ENCODE measurements at places on chromosomes 2 and 18.

DNA sequence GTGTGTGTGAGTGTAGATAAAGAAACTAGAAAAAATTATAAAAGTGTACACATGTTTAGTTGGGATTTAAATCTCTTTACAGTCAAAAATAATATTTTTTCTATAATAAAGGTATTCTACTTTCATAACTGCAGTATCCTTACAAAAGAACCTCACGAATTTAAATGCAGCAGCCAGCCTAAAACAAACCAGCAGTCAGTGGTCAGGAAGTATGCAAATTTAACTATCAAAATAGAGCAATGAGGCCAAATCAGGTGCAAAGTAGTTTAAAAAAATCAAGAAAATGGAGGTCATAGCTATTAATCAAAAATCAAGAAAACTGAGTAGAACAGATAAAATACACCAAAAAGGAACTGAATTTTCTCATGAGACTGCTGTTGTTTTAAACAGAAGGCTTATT lies 407.1 kb downstream of the CDH19 start:
- no peak for DNase-seq

GRCh38 chr2:43993437-43993836 lies 2.4 kb downstream of the LRPPRC start:
- DNase-seq: no peak

DNA sequence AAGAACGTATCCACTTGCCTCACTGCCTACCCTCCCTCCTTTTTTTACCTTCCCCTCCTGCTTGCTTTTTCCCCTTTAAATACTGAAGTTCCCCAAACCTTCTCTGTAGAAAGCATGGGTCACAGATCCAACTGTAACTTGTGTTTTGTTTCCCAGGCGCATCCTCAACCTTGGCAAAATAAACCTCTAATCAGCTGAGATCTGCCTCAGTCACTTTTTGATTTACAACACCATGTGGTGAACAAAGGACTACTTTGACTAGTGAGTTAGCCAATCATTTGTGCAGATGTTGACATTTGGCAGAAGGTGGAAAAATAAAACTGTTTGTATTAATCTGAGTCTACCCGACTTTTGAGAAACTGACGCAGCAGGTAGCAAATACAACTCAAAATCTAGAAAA lies 23.3 kb upstream of the MCM6 start:
- DNase-seq: no peak

GRCh38 chr2:76170856-76171255 lies 460.1 kb upstream of the GCFC2 start:
- no peak for DNase-seq

- no peak for DNase-seq
These were observed 121.1 kb upstream of the ACAA2 start for GRCh38 chr18:49934457-49934856.

- peak; percentile 86 for DNase-seq
These were observed 13.4 kb upstream of the MAP3K2 start for GRCh38 chr2:127400897-127401756.

DNA sequence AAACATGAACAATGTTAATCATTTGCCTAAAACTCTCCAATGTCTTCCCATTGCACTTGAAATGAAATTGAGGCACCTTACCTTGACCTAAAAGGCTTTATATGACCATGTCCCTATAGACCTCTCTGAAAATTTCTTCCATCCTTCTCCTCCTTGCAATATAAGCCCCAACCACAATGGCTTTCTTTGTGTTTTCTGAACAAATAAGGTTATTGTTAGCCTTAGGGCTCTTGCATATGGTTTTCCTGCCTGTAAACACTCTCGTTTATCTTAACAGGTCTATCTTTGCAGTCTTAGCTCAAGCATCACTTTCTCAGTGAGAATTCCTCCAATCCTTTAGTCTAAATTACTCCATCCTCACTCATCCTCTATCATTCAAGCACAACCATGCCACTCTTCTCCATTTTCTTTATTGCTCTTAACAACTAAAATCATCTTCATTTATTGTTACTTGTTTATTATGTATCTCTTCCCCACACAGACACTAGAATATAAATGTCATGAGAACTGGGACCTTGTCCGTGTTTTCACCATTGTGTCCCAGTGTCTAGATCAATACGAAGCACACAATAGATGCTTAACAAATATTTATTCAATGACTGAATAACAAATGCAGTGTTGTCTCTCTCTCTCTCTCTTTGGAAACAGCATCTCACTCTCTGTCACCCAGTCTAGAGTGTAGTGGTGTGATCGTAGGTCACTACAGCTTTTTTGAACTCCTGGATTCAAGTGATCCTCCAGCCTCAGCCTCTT lies 129.3 kb downstream of the RDH14 start:
- no peak for DNase-seq

DNA sequence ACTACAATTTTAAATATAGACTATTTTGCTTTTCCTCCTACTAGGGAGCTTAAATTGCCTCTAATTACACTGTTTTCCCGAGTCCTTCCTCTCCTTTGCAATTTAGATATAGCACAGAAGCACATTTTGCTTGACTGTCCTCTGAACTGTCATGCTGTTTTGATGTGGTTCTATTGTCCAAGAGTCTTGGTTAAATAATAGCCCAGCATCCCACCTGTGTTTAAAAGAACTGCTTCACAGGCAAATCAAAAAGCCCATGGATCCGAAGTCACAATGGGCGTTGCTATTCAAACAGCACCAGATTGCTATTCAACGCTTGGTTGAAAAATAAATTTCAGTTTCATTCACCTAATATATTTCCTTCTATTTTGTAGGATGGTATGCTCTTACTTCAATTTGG lies 22.3 kb upstream of the ACTR3 start:
- no peak for DNase-seq

DNA sequence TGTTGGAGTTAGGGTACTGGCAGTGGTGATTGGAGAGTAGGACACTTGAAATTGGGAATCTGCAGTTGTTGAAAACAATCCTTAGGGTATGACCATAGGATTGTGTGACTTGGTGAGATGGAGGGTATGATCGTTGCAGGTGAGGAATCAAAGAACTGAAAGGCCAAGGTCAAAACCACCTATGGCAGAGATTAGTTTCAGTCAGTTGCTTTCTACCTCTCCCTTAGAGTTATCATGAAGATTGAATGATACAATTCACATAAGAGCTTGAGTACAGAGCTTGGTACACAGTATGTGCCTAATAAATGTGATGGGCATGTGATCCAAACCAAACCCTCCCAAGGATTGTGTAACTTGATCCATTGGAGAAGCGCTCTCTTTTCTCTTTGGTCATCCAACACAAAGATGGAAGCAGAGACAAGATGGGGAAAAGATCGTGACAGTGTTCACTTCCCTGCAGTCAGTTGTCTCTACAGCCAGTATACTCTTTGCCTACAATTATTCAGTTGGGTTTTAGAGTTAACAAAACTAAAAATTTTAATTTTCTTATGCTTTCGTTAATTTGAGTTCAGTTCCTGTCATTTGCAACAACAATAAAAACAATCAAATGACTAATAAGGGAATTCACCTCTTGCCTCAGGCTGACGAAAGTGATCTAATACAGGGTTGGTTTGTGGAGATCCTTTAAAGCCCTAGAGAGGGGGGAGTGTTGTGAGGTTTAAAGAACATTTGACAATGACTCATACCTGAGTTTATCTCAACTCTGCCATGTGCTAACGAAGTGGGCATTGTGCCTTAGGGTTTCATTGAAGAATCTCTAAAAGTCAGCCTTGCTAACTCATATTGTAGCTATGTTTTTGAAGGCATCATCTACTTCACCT lies 14.8 kb upstream of the SMAD2 start:
- DNase-seq: no peak

GRCh38 chr2:213129311-213129710 lies 22.1 kb downstream of the IKZF2 start:
- no peak for DNase-seq

DNA sequence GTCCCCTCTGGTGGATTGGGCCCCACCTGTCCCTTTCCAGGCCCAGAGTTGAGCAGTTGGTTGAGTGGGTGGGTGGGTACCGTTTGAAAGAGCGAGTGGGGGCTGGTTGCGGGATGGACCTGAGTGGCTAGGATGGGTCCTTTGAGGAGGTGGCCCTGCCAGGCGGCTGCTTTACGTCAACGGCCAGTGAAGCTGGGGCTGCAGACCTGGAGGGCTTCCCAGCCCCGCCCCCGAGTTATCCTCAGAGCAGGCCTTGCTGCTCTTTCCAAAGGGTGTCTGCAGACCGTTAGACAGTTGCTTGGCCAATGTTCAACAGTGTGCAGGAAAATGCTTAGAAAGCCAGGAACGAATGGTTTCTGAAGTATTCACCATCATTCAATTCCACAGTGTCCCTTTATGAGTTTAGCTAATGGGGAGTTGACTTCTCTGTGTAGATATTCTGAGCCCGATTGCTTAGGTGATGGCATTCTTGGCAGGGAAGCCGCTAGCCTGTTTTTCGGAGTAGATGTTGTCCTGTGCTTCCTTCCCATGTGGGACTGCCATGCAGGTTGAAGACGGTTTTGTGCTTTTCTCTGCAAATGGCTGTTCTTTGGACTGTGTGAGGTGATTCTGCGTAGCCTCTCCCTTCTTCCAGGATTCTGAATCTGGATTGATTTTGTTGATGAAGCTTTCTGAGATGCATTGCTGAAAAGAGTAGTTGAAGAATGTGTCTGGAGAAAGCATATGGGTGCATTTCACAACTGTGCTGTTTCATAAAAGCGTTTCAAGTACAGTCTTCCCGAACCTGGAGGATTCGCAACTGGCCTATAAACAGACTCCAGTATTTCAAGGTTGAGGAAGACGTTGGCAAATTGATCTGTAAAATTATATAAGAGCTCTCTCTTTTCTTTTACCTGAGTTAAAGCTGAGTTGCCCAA lies 45.8 kb downstream of the LDLRAD4 start:
- DNase-seq: no peak

- DNase-seq: no peak
These were observed 44.4 kb upstream of the SPATS2L start for GRCh38 chr2:200262047-200262446.

GRCh38 chr2:80706541-80706940 lies 402.0 kb upstream of the LRRTM1 start:
- DNase-seq: no peak

DNA sequence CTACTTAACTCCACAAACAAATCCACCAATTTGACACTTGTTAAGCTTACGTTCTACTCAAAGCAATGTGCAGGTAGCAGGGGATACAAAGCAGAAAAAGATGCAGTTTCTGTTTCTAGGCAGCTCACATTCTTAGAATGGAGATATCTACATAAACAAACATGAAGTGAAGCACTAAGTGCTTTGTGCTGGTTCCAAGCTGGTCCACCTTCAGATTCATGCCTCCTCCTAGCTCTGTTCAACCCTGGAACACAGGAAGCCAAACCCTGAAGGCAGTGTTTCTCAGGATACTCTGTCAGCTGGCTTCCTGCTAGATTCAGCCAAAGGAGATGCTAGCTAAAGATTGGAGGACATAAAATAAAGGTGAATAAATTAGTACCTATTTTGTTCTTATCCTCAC lies 55.3 kb upstream of the NOL4 start:
- DNase-seq: no peak

- DNase-seq: no peak
These were observed 15.7 kb upstream of the FZD7 start for GRCh38 chr2:202017940-202018339.

DNA sequence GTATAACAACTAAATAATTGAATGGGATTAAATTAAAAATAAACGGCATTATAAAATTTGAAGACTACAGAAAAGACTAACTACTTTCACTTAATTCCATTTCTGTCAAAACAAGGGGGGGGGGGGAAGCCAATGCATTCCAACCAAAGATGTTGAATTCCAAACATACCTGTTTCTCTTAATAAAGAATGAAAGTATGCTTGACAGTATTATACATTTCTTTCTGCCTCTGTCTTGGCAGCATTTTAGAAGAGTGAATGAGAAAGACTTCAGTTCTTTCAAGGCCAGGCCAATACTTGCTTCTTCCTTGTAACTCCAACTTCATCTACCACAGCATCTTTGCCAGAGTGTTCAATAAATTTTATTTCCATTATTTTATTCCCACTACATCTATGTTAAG lies 65.9 kb downstream of the PDE11A start:
- no peak for DNase-seq

- no peak for DNase-seq
These were observed 36.7 kb downstream of the MTERF4 start for GRCh38 chr2:241065355-241065803.

GRCh38 chr2:158214431-158214830 lies 112.8 kb downstream of the UPP2 start:
- DNase-seq: no peak

- no peak for DNase-seq
These were observed 47.8 kb upstream of the ZEB2 start for GRCh38 chr2:144567745-144568144.

DNA sequence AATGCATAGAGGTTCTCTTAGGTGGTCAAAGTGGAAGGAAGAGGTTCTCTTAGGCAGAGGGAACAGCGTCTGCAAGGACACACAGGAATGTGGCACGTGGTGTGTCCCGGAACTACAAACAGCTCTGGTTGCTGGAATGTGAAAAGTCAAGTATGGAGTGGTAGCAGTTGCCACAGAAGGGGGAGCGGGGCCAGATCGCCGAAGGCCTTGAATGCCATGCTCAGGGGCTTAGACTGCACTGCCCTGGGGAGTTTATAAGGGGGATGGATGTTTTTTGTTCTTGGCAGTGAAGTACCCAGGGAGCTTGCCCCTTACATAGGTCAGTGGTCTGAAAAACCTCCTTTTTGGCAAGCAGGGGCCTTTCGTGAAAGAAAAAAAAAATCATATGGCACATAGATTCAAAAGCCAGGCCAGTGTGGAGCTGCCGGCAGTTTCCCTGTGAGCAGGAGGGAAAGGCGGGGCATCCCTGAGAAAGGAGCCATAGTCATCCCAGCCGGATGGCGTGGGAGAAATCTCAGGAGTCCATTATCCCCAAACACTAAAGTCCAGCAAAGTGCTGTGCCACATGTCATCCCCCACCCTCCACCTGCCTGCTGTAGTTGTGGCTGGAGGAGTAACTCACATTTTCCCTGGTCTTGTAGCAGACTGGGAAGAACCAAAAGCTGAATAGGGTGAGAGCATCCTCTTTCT lies 45.4 kb downstream of the GORASP2 start:
- DNase-seq: peak; percentile 42

DNA sequence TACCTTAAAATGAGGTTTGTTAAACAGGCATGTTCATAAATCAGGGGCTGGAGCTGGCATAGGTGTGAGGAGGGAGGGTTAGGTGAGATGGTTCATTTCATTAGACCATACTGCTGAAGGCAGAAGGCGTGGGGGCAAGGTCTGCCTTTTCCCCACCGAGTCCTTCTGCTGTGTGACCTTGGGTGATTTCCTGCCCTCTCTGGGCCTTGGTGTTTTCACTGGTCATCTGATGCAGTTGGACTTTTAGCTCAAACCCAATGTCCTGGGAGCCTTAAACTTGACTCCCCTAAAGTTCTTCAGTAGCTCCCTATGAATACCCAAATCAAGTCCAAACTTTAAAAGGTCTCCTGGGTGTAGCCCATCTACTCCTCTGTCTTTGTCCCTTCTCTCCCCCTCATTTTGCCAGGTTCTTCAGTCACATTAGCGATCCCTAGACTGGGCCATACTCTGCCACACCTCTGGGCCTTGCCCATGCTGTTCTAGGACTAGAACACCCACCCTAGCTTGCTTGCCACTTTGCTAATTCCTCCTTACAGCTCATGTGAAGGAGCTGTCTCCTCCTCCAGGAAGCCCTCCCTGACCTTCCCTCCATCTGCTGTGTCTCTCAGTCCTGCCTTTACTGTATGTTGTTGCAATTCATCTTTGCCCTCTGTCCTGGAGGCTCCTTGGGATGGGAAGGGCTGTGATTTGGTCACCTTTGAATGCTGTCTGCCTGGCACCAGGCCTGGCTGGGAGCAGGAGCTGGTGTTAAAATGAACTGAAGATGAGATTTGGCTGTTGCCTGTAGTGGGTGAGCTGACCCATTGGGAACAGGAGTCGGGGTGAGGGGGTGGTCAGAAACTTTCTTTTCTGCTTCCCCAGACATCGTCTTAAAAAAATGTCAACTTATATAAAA lies 85.4 kb upstream of the HS6ST1 start:
- peak; percentile 1 for DNase-seq

Measured in mucosa of descending colon (tissue), 3 donors.